ENCODE measurements at places on chromosomes 2 and 18.

DNA sequence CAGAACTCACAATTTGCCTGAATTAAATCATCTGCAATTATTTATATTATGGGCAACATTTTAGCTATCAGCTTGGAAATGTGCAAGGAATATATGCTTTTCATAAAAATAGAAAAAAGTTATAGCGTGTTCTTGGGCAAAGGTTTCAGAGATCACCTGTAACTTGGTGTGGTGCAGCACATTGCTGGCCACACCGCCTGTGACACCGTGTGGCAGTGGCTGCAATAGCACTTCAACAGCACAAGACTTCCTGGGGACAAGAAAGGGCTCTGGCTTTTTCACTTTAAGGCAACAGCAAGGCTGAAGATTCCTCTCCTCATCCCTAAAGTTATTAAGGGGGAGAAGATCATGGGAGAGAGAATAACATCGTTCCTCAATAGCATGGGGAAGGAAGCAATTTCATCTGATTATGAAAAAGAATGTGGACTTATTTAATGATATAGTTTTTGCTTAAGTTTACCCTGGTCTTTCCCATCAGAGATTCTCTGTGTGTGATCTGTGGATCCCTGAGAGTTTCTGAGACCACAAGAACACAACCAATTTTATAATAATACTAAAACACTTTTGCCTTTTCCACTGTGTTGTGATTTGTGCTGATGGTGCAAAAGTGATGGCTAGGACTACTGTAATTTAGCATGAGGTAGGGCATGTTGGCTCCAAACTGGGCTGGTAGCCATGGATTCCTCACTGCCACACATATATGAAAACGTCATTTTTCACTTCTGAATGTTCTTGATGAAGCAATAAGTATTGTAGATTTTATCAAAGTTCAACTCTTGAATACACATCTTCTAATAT lies 15.0 kb upstream of the SERPINB3 start:
- no peak for DNase-seq

GRCh38 chr2:79630060-79630459 lies 117.2 kb downstream of the CTNNA2 start:
- DNase-seq = no peak

GRCh38 chr2:8676921-8677645 lies 4.8 kb upstream of the ID2 start:
- no peak for DNase-seq

DNA sequence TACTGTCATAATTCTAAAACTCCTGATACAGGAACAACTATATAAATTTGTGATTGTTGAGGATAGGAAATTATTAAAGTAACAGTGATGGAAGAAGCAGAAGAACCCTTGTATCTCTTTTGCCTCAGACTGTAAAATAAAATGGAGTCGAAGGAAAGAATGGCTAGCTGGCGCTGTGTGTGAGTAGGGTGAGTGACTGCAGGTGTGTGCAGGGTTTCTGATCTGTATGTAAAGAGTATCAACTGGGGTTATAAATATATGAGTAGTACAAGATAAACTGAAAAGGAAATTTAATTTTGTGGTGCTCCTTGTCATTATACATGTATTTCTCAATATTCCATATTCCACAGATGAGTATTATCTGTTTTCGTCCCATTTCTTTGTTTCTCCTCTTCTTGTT lies 15.2 kb downstream of the POLI start:
- no peak for DNase-seq

- no peak for DNase-seq
Measured at GRCh38 chr18:63409301-63409700, 13.0 kb downstream of the VPS4B start.

GRCh38 chr2:151334082-151334815 lies 23.1 kb upstream of the TNFAIP6 start:
- no peak for DNase-seq
